Activated CD8-positive, alpha-beta memory T cell treated with anti-CD3 and anti-CD28 coated beads, Interleukin-2, amount 10 ng/mL, durations not matched to agents 7 days and 5 days (primary cell): ENCODE measurements at places on chromosomes 3 and 15. TPM values are rescaled to one million over a fixed set of nuclear protein-coding genes. Genes with fewer than 3 reads are reported as not detected.

DNA sequence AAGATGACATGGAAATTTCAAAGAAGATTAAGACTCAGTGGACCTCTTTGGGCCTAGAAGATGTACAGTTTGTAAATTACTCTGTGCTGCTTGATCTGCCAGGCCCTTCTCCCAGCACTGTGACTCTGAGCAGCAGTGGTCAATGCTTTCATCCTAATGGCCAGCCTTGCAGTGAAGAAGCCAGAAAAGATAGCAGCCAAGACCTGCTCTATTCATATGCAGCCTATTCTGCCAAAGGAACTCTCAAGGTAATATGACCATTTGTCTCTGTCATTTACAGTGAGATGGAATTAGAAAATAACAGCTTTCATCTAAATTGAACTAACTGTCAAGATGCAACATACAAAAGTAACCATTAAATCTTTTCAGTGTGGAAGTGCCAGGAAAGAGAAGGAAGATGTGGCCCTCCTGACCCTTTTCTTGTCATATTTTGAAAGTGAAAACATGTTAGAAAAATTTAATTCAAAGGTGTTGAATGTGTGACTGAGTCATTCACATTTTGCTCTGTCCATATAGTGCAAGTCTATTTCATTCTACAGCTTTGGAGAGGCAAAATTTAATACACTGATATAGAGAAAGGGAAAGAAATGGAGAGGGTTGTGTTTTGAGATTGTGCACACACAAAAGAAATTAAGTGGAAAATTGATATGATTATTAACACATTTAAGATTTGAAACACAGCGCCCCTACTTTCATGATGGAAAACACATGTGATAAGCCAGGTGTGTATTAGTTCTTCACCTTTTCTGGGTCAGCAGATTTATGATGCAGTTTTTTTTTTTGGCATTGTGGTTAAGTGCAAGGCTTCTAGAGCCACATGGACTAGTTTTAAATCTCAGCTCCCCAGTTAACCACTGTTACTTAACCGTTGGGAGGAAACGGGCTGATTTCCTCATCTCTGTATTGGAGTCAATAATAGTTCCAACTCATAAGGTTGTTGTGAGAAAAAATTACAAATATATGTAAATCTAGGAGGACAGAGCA lies 375.1 kb downstream of the NAALADL2 start:
- no peak for DNase-seq

- DNase-seq = no peak
Observed at GRCh38 chr3:159149131-159149530, 347.3 kb downstream of the MFSD1 start.

DNA sequence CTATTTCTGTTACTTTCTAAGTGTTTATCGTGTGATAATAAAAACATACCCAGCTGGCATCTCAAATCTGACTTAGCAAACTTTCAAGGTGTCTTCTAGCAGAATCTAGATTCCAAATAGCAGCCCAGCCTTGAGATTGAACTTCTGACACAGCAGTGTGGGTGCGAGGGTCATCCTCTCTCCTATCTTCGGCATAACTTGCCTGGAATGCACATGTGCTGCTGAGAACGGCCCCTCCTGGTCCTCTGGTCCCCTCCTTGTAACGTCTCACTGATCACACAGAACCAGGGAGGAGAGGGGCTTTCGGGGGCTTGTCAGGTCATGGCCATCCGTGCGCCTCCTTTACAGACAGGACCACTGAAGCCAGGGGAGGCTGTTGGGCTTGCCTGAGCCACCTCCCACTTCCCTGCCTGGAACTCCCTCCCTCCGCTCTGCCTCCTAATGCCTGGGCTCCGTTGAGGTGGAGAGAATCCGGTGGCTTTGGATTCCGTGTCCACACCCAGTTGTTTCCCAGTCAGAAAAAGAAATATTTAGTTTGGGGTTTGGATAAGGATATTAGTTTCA lies 344.4 kb upstream of the C2CD4B start:
- DNase-seq = no peak

GRCh38 chr3:187970106-187970505 lies 183.9 kb upstream of the LPP start:
- no peak for DNase-seq

DNA sequence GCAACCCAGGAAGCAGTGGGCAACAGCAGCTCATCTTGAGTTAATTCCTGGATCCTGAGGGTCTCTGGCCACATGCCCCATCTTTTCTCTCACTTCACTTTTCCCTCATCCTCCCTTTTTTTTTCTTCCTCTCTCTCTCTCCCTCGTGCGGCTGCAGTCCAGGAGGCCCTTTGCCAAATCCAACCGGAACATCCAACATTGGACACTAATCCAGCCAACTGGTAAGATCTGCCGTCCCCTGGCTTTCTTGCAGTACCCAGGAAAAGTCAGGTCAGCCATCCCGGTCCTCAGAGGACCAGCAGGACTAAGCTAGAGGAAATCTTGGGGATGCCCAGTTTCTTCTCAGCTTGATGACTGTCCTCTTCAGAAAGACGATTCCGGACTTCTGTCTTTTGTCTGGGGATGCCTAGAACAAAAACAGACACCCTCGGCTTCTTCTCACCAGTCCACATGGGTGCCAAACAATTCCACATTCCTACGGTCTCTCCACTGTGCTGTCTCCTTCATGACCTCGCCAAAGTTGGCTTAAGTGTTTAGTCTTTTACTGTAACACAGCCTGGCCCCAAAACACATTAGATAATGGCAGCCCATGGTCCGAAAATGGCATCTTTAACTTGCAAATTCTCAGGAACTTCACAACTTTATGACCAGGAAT lies 115.6 kb downstream of the GSK3B start:
- no peak for DNase-seq

DNA sequence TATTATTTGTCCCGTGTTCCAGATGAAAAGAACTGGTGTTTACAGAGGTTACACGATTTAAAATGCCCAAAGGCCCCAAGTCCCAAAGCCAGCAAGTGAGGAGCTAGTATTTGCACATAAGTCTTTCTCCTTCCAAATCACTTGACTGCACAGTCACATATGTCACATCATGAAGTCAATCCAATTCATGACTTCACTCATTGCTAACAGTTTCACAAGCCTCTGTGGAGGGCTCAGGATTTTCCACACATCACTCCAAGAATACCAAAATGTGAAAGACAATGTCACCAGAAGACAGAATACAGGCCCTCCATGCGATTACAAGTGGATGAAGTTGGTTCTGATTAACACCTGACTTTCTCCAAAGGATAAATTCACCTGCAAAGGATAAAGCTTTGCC lies 283.1 kb upstream of the UBE2E2 start:
- DNase-seq = no peak

The CHRNA7 gene
- total RNA-seq = 0.55 TPM
